T-helper 22 cell (primary cell): ENCODE measurements at places on chromosomes 11 and 22.

DNA sequence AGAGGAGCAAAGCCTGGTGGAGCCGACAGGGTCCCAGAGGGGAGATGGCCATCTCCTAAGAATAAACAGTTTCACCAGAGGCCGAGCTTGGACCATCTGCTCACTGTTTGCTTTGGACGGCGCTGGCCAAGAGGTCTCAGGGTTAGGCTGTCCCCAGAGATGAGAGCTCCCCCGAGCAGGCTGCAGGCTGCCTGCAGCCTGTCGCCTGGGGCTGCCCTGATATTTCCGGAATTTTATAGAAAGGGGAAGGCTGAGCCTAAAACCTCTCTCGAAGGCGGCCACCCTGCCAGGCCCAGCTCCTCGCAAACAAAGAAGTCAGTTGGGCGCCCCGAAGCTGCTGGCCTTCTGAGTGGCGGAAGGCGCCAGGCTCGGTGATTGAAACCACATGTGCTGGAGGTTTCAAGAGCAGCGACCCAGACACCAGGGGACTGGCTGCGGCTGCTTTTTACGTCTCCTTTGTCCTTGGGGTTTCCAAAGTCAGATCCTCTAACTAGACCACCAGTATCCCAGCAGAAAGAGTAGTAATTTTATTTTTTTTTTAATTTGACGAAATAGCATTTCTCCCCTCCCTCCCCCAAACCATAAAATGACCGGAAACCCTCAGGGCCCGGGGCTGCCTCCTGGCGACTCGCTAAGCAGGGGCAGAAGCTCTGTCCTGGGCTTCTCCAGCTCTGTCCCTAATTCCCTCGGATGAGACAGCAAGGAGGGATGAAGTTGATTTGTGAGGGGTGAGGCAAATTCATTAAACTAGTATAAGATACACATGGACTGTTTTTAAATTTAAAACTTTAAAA lies 57.4 kb downstream of the CLMP start:
- DNase-seq, result no peak

DNA sequence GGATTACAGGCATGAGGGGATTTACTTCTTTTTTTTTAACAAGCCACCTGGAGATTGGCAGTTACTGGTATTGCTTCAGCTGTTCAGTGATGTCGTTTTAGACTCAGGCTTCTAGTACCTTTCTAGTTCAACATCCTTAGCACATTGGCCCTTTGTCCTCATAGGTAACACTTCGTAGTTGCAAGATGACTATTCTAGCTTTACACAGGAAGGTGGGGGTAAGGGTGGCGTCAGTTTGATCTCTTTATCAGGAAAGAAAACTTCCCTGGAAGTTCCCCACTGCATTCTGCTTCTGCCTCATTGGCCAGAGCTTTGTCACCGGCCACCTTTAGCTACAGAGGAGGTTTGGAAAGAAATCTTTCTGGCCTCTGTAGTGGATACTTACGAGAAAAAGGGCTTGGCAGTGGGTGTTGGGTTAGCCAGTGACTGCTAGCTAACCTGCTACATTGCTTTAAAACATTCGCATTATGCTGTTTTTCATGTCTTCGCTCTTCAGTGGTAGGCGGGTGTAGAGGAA lies 40.7 kb downstream of the SFI1 start:
- no peak for DNase-seq

GRCh38 chr22:37229012-37229804 lies 14.9 kb downstream of the RAC2 start:
- DNase-seq, result no peak

DNA sequence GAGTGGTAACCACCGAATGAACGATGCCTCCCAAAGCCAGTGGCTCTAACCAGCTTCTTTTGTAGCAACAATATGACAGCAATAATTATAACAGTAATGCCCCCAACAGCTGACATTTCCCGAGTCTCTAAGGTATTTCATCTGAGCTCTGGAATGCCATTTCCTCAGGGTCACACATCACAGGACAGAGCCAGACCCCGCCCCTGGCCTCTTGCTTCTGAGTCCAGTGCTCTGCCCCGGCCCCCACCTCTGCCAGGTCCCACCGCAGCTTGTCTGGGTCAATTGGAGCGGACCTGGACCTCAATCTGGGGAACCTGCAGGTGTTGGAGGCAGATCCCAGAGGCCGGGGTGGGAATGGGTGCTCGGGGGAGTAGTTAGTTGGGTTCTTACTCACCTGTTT lies 63.8 kb downstream of the IGLL1 start:
- no peak for DNase-seq

GRCh38 chr11:123856444-123856843 lies 29.0 kb downstream of the TMEM225 start:
- DNase-seq, result no peak

GRCh38 chr22:39592081-39593065 lies 21.8 kb downstream of the CACNA1I start:
- no peak for DNase-seq

- no peak for DNase-seq
Measured at GRCh38 chr11:61880454-61880853, 10.9 kb downstream of the FADS3 start.

- no peak for DNase-seq
Measured at GRCh38 chr22:29233277-29233877, 27.7 kb downstream of the EMID1 start.

DNA sequence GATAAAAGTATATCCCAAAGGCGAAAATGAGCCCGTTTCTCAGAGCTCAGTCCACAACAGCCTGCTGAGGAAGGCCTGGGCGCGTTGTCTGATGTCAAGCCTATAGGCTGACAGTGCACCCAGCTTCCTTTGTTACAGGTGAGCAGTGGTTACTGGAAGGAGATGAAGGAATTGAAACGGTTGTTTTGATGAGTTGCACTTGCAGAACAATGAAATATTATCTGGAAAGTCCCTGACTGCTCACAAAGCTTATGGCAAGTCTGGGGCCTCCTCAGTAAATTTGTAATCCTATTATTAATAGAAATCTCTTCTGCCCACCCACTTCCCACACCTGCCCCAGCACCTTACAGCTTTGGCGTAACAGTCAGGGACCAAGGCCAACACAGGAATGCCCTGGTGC lies 77.8 kb downstream of the C11orf91 start:
- DNase-seq, result no peak

DNA sequence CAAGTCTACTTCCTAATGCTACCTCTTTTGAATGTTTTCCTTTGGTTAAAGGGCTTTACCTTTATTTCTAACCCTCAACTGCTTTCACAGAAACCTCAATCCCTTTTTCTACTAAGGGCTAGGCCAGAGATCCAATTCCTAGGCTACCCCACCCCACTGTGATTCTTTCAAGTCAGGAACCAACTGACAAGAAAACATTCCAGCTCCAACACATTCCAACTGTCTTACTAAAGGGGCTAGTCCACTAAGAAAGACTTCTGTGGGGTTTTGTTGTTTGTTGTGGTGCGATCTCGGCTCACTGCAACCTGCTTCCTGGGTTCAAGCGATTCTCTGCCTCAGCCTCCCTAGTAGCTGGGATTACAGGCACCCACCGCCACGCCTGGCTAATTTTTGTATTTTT lies 151.3 kb downstream of the APOL5 start:
- DNase-seq, result no peak
